ENCODE measurements at places on chromosomes 6 and 20.

GRCh38 chr6:21437581-21437980, 156.0 kb upstream of the SOX4 start:
- DNase-seq, result no peak

GRCh38 chr6:75230484-75231325, 12.9 kb downstream of the COX7A2 start:
- DNase-seq, result peak; percentile 46

DNA sequence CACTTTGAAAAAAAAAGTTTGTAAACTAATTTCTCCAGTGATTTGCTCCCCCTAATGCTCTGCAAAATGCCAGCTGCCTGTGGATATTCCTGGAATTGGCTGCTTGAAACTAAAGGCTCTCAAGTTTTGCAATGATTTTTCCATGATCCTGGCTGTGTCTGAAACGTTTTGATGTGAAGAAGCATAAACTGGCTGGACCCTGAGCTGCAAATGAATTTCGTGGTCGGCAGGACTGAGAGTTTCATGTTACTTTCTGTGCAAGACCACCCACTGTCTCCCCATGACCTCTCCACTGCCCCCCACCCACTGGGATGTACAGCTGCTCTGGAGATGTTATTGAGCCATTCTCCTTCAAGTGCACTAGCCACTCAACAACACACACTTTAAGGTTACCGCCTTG, 171.3 kb upstream of the SSTR4 start:
- no peak for DNase-seq

DNA sequence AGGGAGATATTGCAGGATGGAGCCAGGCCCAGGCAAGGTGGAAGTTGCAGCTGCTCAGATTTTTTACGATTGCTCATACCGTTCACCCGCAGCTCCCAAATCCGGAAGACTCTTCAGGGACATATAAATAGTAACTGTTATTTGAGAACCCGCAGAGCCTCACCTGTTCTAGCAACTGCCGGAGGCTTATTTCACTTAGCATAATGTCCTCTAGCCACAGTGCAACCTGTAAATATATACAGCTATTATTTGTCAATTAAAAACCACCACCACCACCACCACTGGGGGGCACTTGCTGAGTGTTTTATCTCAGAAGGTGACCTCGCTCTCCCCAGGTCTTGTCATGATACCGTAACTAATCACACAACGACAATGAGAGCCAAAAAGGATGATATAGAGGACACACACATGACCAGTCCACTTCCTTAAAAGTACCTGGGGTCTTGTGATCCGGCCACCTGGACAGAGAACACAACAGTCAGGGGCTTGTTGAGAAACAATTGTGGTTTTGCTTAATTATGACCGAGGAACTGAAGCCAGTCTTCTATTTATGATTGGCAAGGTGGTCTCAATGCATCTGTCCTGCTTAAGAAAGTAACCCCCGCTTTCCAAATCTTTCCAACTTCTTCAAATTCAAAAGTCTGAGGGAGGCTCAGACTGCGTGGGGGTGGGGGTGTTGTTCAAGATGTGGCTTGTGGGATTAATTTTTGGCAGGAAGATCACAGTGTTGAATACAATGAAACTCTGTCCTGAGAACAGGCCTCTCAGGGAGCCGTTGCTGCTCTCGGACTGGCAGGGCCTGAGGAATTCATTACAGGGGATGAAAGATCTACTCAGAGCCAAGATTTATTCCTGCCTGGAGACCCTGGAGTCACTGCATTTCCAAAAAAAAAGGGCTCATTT, 107.7 kb upstream of the PRND start:
- peak; percentile 28 for DNase-seq

DNA sequence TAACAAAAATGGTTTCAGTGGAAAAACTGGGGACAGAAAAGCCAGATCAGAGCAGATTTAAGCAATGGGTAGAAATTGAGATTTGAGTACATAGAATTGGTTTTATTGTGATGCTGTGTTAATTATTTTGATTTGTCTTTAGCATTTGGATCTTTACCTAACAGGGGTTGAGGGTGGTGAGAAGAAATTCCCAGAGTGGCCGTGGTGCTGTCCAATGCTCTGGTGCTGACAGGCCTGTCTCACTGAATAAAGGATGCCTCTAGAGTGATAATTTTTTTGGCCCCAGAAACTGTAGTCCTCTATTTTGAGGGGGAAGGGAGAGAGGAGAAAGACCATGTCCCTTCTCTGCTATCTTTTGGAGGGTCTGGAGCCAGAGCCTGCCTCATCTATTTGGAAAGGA, 79.1 kb downstream of the LYRM2 start:
- no peak for DNase-seq

GRCh38 chr20:63591147-63591533, 17.1 kb upstream of the HELZ2 start:
- no peak for DNase-seq

DNA sequence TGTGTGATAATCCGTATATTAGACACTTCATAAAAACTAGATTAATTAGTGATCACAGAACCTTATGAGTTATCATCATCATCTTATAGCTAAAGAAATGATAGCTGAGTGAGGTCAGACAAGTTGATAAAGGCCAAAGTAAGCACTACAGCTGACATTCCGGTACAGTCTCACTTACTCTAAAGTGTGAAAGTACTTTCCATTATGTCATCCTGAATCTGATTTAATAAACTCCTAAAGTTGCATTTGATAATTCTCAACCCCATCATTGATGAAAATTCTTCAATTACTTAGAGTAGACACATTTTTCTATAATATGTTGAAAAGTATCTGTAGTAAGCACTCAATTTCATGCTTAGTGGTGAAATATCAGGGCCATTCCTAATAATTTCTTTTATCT, 385.2 kb upstream of the CHD6 start:
- DNase-seq, result no peak

DNA sequence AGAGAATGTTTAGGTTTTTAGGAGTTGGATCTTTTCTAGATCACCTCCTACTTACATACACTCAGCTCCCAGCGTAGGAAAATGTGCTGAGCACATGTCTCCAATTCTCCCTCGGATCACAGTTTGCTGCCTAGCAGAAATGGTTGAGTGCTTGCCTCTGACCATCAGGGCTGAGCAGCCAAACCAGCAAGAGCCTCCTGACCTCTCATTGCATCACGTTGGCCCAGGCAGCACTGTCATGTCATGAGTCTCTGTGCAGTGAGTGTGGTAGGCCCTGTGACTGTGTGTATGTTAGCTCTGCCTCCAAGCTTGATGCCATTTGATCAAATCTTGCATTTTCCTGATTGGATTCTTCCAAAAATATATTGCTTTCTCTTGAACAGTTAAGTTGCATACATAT, 112.0 kb downstream of the LRRC1 start:
- DNase-seq, result no peak

DNA sequence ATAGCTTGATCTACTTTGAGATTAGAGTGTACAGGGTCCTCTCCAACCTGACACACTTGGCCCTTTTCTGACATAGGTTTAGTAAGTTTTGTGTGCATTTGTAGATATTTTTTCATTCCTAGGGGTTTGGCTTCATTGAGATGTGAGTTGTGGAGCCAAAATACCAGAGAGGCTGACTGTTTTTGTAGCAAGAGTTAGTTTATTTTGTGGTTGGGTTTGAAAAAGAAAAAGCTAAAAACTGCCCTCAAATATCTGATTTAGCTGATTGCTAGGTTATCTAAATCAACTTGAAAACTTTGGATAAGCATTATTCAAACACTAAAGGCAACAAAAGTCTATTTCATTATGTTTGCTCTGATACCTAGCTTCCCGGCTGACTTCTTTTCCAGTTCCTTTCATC, 164.7 kb upstream of the CENPW start:
- DNase-seq, result no peak

GRCh38 chr6:134238960-134239795, 78.7 kb downstream of the SGK1 start:
- peak; percentile 33 for DNase-seq

- peak; percentile 19 for DNase-seq
These were observed 96.2 kb downstream of the TTLL2 start for GRCh38 chr6:167420858-167421766.

GRCh38 chr6:34110610-34111009, 35.3 kb downstream of the GRM4 start:
- DNase-seq, result no peak

GRCh38 chr20:62508641-62509051, 32.9 kb upstream of the GATA5 start:
- DNase-seq, result no peak

- DNase-seq, result no peak
These were observed 51.1 kb downstream of the ADTRP start for GRCh38 chr6:11727346-11727997.

- no peak for DNase-seq
These were observed 14.3 kb upstream of the MAP1LC3A start for GRCh38 chr20:34544109-34544796.
